ENCODE measurements at places on chromosomes 16 and 17.

- DNase-seq, result no peak
Observed at GRCh38 chr17:57541472-57542394, 203.4 kb downstream of the CCDC182 start.

DNA sequence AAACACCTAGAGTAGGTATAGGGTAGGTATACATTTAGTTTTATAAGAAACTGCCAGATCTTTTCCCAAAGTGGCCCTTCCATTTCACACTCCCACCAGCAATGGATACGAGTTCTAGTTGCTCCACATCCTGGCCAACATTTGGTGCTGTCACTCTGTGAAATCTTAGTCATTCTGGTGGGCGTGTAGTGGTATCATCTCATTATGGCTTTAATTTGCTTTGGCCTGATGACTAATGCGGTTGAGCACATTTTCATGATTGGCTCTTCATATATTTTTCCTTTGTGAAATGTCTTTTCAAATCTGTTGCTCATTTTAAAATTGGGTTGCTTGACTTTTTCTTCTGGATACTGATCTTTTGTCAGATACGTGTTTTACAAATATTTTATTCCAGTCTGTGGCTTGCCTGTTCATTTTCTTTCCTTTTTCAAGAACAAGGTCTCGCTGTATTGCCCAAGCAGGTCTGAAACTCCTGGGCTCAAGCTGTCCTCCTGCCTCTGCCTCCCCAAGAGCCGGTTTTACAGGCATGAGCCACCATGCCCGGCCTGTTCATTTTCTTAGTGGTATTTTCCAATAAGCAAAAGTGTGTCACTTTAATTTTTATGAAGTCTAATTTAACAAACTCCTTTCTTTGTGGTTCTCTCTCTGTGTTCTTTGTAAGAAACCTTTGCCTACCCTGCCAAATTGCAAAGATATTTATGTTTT, 192.4 kb downstream of the SEC14L1 start:
- no peak for DNase-seq

DNA sequence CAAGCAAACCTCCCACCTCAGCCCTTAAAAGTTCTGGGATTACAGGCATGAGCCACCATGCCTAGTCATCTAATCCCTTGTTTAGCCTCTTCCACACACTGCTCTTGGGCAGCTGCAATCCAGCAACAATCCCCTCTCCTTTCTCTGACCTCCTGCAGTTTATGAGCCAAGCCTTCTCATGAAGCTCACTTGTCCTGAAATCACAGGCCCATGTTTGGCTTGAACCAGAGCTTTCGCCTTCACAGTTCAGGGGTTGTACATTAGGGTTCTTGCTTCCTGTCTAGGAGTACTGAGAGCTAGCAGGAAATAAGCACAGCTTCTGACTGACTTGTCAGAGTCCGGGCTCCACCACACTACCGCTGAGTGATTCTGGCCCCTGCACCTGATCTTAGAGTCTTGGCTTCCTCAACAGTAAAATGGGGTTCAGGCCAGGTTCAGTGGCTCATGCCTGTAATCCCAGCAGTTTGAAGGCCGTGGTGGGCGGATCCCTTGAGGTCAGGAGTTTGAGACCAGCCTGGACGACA, 16.3 kb downstream of the ERAL1 start:
- DNase-seq, result no peak

GRCh38 chr17:44757918-44758413, 822 bp upstream of the ADAM11 start:
- DNase-seq, result no peak

GRCh38 chr16:67255553-67256221, 6.9 kb downstream of the SLC9A5 start:
- DNase-seq, result no peak

- DNase-seq, result no peak
Observed at GRCh38 chr16:2687531-2688308, 5.4 kb downstream of the KCTD5 start.

GRCh38 chr17:72152387-72152929, 31.6 kb downstream of the SOX9 start:
- no peak for DNase-seq

DNA sequence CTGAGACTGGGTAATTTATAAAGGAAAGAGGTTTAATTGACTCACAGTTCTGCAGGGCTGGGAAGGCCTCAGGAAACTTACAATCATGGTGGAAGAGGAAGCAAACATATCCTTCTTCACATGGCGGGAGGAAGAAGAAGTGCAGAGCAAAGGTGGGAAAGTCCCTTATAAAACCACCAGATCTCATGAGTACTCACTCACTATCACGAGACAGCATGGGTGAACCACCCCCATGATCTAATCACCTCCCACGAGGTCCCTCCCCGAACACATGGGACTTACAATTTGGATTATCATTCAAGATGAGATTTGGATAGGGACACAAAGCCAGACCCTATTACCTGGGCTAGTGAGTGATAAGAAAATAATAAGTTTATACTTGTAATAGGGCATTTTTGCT, 70.6 kb upstream of the HS3ST2 start:
- DNase-seq, result no peak

DNA sequence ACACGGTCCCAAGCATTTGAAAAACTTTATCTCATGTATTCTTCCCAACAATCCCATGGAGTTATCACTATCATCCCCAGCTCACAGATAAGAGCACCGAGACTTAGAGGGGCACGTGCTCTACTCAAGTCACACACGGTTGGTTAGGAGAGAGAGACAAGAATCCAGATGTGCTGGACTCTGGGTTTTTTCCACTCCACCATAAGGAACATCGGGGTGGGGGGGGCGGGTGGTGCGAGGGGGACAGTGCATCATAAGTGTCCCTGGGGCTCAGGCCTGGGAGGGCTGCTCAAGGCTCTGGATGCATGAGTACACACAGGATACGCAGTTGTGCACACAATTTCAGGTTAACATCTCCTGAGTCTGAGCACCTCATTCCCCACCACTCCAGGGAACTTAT, 7.4 kb downstream of the CDC42EP4 start:
- no peak for DNase-seq

GRCh38 chr17:51855806-51856205, 302.7 kb downstream of the CA10 start:
- DNase-seq, result no peak

GRCh38 chr17:55342800-55343585, 78.2 kb downstream of the HLF start:
- DNase-seq, result no peak

GRCh38 chr17:48615963-48616716, 1.0 kb upstream of the HOXB8 start:
- DNase-seq, result no peak

Data from cortex of kidney (tissue), 1 donor.